ENCODE measurements at places on chromosomes 2 and 18.

DNA sequence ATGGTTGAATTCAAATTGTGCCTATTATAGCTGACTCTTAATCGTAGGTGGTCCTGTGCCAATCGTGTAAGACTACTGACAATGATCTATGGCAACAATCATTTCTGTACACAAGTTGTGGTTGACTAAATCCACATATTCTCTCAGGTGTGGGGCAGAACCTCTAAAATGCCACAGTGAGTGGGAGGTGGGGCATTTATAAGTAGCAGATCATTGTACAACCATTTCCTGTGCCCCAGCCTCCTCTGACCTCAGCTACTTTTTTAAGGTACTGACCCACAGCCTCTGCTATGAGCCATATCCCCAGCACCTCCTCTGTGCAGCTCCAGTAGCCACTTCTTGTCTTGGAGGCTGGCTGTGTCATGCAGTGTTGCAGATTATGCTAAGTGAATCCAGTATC, 48.6 kb upstream of the RAPH1 start:
- no peak for DNase-seq

GRCh38 chr2:41840702-41841551, 206.9 kb upstream of the PKDCC start:
- DNase-seq = peak; percentile 94

- no peak for DNase-seq
These were observed 43.5 kb upstream of the TTC39C start for GRCh38 chr18:23971097-23971440.

GRCh38 chr2:166239548-166239947, 111.7 kb upstream of the SCN1A start:
- no peak for DNase-seq

DNA sequence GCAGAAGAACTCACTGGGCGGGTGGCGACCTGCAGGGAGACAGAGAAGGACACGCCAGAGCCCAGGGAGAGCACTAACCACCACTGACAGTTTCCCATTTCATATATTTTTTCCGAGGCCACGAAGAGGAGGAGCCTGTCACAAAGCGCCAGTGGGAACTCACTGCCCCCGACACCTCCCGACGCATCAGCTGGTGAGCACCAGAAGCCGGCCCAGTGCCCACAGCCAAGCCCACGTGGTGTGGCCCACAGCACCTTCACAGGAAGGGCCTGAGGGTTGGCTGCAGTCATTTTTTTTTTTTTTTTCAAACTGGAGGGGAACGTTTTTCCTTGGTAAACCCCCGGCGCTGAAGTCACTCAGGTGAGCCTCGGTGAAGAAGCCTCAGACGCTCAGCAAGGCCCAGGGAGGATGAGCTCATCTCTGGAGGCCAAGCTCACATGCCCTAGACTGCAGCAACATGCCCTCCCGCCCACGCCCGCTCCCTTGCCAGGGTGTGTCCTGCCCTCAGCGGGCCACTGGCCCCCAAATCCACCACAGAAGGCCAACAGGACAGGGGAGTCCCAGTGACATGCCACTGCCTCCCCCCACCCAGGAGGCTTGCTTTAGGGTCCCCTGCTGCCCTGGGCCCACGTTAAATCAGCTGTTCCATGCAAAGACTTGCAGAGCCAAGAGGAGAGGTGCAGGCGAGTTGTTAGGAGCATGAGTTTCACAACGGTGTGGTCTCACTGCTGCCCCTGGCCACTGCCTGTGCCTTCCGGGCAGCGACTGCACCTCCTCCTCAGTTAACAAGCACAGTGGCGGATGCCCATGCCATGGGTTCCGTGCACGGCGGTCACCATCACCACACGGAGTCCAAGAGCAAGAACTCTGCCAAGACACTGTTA, 68.1 kb downstream of the PARD6G start:
- no peak for DNase-seq

- no peak for DNase-seq
These were observed 7.4 kb upstream of the TEX261 start for GRCh38 chr2:71001981-71002570.

DNA sequence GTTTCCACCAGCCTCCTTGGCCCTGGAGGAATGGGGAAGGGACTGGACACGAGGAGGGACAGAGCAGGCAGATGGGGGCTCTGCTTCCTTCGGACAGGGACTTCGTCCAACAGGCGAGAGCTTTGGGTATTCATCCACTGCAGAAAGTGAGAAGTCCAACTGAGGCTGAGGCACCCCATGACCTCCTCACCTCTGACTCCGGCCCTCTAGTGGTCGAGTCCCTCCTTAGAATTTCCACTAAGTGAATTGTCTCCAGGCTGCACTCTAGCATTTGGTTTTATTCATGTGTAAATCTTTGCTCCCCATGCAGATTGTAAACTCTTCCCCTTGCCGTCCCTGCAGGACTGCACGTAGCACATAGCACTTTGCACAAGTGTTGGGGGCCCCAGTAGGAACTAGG, 75.6 kb downstream of the TMEM247 start:
- no peak for DNase-seq

DNA sequence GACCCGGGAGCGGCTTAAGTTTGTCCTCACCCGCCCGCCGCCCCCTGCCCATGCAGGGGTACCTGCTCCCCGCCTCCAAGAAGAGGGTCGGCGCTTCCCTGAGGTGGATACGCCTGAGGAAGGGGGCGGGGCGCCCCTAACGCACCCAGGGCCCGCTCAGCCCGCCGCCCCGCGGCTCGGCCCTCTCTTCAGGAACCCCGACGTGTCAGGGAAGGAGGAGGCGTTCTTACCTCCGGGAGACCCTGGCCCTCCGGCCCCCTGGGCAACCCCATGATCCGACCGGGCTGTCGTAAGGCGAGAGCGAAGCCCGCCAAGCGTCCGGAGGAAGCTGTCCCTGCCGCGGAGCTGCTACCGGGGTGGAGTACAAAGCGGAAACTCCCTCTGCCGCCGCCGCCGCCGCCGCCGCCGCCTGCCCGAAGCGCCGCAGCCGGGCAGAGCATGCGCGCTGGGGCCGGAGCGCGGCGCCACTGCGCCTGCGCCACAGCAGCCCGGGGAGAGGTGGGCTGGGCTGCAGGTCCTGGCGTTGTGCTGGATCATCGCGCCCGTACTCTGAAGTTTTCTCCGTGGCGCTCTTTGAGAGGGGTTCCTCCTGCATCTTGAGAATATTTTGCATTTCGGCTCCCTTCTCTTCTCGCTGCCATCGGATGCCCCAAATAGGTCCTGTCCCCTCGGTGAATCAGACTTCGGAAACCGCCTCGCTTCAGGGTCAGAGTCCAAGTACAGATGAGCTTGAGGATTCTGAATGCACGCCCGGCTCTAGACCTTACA, at the start of gene CCDC93:
Gene CCDC93, minus strand, starts transcription at position 347 of the 768 bp plus-strand sequence. Its CDS starts 75 bp downstream, at position 272.
- DNase-seq = peak; percentile 66

DNA sequence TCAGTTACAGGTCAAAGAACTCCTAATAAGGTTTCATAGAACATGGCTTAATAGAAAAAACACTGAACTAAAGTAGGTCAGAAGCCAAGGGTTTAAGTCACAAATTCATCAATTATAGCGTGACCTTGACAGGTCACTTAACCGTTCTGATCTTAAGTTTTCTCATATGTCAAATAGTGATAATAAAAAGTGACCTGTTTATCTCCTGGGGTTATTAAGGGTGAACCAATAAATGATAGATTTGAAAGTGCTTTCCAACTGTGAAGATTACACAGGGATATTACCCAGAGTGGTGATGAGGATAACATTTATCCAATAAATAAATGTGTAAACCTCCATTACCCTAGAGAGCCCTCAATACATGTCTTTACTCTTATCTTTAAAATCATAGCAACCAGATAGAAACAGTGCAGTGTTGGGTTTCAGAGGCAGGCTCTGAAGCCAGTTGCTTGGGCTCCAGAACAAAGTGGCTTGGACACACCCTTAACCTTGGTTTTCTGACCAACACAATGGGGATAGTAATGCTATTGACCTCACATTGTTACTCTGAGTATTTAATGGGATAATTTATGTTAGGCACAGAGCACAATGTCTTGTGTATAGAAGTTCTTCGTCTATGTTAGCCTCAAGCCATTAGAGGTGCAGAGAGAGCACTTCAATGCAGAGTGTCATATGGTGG, 48.6 kb downstream of the KLHL14 start:
- no peak for DNase-seq

DNA sequence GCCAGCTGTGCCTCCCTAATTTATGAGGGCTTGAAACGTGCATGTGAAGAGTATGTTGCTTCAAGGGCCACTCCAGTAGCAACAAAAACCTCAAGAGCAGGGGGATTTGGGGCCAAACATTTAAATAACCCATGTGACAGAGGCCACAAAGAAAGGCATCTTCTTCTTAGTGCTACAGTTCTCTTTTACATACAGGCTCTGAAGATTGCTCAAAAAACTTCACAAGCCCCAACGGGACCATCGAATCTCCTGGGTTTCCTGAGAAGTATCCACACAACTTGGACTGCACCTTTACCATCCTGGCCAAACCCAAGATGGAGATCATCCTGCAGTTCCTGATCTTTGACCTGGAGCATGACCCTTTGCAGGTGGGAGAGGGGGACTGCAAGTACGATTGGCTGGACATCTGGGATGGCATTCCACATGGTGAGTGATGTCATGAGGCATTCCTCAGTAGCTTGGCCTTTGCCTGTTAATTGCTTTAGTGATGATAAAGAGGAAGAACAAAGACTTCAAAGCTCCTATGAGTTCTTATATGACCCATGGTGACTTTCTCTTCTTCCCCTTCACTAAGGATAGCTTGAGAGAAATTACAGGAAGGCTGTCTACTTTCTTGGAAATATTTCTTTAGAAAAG, 40.1 kb downstream of the NRP2 start:
- DNase-seq = no peak

- no peak for DNase-seq
These were observed 396.9 kb downstream of the DLGAP1 start for GRCh38 chr18:4058179-4058578.

GRCh38 chr18:79603321-79604204, 76.0 kb upstream of the CTDP1 start:
- no peak for DNase-seq

DNA sequence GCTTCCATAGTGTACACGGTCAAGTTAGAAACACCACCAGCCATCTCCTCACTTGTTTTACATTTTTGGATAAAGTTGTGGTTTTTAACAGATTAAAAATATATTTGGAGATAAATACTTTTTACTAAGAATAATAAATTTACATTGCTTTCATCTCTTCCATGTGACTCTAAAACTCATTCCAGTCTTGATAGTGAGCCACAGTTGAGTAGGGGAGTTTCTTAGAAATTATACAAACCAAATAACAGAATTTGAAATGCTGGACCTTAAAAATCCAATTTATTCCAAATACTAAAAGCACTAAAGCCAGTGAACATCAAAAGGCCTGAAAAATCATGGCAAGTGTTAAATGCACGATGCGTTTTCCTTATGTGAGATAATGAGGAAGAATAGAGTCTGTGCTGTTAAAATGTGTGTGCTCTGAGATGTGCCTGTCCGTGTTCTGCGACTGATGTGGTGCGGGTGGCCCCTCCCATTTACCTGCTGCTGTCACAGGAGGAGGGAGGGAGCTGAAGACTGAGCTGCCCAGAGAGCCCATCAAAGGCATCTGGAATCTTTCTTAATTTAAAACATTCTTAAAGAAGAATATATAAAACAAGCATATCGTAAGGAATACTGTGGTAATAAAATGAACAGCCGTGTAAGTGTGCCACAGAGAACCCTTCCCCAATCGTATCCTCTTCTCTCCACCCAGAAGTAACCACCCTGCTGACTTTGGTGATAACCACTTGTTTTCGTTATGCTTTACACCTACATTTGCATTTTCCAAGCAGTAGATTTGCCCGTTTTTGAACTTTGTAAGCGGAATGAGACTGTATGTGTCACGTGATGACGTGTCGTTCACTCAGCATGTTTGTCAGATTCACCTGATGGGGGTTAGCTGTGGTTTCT, 57.0 kb upstream of the TXNDC2 start:
- no peak for DNase-seq

- DNase-seq = no peak
These were observed 219.2 kb upstream of the SP5 start for GRCh38 chr2:170495896-170496295.

GRCh38 chr2:72425996-72426395, 278.3 kb upstream of the CYP26B1 start:
- DNase-seq = no peak

DNA sequence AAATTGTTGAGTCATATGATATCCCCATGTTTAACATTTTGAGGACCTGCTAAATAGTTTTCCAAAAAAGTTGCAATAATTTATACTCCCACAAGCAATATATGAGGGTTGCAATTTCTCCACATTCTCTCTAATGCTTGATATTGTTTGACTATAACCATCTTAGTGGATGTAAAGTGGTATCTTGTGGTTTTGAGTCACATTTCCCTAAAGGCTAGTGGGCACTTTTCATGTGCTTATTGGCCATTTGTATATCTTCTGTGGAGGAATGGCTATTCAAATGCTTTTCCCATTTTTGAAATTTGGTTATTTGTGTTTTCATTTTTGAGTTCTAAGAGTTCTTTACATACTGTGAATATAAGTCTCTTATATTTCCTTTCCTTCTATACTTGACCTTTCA, 82.7 kb downstream of the SCG2 start:
- DNase-seq = no peak

DNA sequence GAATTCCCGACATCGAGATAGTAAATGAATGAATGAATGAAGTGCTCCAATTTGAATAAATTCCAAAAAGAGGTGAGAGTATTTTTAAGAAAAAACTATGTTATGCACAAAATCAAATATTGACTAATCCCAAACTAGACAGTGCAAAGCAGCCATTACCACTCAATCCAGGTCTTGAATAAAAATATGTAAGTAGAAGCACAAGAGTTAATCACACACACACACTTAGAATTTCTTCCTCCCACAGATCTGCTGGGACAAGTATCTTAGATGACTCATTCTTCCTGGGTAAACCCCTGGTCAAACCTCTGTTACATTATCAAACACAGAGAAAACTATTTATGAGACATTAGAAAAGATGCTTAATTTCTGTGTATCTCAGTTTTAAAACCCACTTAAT, 102.0 kb downstream of the PLA2R1 start:
- DNase-seq = no peak

- no peak for DNase-seq
These were observed 789.7 kb upstream of the SLC39A10 start for GRCh38 chr2:194867328-194867727.

DNA sequence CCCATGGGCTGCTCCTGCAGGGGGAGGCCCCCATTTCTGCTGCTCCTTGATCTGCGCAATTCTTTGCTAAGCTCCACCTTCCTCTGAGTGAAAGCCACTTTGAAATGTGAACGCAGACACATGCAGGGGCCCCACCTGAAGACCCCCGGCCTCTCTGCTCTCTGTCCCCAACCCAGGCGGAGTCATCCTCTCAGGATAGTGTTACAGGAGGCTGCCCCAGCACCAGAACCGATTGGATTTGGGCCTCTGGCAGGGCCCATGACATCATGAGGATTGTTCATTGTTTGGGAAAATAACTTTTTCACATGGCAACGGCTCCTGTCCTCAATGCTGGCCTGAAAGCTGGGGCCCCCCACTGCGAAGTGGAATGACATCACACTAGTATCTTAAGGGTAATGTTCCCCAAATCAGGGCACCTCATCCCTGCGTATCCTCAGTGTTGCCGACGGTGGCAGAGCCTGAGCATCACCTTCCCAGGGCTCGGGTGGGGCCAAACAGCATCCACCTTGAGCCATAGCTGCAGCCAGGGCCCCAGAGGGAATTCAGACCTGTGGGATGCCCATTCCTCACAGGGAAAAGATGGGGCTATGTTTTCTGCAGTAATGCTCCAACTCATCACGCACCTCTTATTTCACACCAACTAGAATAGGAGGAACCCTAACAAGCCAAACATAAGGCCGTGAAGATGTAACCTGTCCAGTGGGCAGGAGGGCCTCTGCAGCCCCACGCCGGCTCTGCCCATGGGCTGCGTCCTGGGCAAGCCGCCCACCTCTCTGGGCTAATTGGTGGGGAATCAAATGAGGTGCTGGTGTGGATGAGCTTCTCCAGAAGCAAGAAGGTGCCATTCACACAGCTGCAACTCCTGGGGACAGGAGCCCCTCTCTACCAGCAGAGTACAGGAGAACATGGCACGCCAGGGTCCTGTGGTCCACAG, 2.7 kb upstream of the ERFE start:
- DNase-seq = no peak

Data from NCI-H2171 (cell line).